ENCODE measurements at places on chromosomes 6 and 20. TPM values are rescaled to one million over a fixed set of nuclear protein-coding genes. Genes with fewer than 3 reads are reported as not detected.
A peak's percentile ranks its signal among the peaks of the same experiment; 100 is the strongest.

DNA sequence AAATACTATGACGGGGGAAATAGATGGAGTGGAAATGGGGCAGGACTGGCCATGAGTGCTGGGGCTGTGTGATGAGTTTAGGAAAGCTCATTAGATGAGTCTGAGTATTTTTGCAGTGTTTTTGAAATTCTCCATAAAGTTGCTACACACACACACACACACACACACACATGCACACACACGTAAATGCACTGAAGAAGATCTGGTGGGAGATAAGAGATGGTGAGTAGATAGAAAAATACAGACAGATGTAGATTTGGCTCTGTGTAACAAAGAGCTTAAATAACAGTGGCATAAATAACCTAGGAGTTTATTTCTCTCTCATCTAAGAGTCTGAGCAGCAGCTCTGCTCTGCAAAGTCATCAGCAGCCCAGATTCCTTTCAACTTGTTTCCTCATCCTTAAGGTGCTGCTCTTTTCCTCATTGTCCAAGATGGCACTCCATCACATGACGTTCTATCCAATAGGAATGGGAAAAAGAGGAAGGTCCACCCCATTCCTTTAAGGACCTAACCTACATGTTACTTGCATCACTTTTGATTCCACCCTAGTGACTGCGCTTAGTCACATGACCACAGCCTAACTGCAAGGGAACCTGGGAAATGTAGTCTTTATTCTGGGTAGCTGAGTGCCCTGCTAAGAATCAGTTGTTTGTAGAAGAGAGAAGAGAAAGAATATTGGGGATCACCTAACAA is 76.4 kb downstream of the EYA2 start:
- H3K4me3 ChIP-seq, result no peak overlapping the region
- peak; percentile 61 for DNase-seq
- no peak overlapping the region for H3K27ac ChIP-seq
- H3K27me3 ChIP-seq, result no peaks in the 10 kb centered on the region
- H3K36me3 ChIP-seq, result no peaks in the 10 kb centered on the region
- no peaks in the 10 kb centered on the region for H3K4me1 ChIP-seq

- no peaks in the 10 kb centered on the region for H3K27me3 ChIP-seq
- no peaks in the 10 kb centered on the region for H3K36me3 ChIP-seq
- DNase-seq, result no peak
- H3K4me1 ChIP-seq, result no peaks in the 10 kb centered on the region
- H3K27ac ChIP-seq, result no peak overlapping the region
- H3K4me3 ChIP-seq, result no peak overlapping the region
Observed at GRCh38 chr6:5215799-5216198, 45.0 kb downstream of the LYRM4 start.

DNA sequence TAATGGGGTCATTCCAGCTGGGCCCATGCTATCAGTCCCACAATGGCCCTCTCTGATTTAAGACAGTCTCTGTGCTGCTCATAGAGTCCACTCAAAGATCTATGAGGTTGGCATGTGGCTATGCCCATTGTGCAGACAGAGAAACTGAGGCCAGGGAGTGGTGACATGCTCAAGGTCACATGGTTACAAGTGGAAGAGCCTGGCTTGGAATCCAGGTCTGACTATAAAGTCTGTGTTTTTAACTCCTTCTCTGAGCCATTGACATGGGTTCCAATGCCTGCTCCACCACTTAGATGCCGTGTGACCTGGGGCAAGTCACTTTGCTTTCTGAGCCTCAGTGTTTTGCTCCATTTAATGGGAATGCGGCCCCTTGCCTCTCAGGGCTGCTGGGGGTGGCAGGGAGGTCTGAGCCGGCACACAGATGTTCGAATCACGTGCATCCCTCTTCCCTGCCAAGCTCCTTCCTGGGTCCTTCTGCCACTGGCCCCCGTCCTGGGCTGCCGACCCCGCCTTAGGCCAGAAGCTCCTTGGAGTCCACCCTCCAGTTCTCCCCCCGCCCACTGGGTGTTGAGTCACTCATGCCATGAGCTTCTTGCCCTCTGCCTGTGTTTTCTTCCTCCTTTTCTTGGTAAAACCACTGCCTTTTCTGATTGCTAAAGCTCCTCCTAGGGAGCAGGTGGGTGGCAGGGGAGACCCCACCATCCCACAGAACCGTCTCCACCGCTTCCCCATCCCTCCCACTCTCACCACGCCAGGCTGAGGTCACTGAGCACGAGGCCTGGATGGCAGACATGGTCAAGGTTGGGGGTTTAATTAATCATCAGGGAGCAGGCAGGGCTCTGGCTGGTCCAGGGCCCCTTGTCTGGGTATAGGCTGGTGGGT is 35.7 kb downstream of the CEBPB start:
- no peaks in the 10 kb centered on the region for H3K27me3 ChIP-seq
- no peak overlapping the region for H3K4me3 ChIP-seq
- peaks cover 4% of the 10 kb centered on the region for H3K4me1 ChIP-seq
- H3K36me3 ChIP-seq, result no peaks in the 10 kb centered on the region

Gene ULBP3
- 1.4 TPM for polyA plus RNA-seq

Gene SPATA25
- polyA plus RNA-seq, result 0.77 TPM

GRCh38 chr20:40339661-40340449 is 349.2 kb downstream of the MAFB start:
- H3K4me1 ChIP-seq, result peaks cover 7% of the 10 kb centered on the region
- DNase-seq, result peak; percentile 25
- no peaks in the 10 kb centered on the region for H3K27me3 ChIP-seq
- no peak overlapping the region for H3K27ac ChIP-seq

Gene HLA-DOB
- 2.7 TPM for polyA plus RNA-seq

- no peaks in the 10 kb centered on the region for H3K27me3 ChIP-seq
- no peak overlapping the region for H3K27ac ChIP-seq
- H3K36me3 ChIP-seq, result no peaks in the 10 kb centered on the region
- H3K4me3 ChIP-seq, result no peak overlapping the region
Observed at GRCh38 chr6:165635965-165636364, 27.1 kb downstream of the PDE10A start.

DNA sequence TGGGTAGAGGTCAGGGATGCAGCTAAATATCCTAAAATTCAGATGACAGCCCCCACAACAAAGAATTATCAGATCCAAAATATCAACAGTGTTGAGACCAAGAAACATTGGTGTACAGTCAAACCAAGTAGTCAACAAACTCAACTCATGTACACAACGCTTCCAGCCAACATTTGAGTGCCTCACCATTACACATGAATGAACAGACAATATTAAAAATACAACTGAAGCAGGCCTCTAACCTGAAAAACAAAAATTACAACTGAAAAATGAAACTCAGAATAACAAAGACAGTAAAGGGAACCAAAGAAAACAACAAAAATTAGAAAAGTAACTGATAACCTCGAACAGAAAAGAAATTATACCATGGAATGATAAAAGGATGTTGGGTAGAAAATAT is 46.2 kb downstream of the HACE1 start:
- no peak for DNase-seq
- H3K36me3 ChIP-seq, result peaks cover 2% of the 10 kb centered on the region
- H3K4me1 ChIP-seq, result no peaks in the 10 kb centered on the region
- H3K27ac ChIP-seq, result no peak overlapping the region
- no peak overlapping the region for H3K4me3 ChIP-seq
- no peaks in the 10 kb centered on the region for H3K27me3 ChIP-seq

DNA sequence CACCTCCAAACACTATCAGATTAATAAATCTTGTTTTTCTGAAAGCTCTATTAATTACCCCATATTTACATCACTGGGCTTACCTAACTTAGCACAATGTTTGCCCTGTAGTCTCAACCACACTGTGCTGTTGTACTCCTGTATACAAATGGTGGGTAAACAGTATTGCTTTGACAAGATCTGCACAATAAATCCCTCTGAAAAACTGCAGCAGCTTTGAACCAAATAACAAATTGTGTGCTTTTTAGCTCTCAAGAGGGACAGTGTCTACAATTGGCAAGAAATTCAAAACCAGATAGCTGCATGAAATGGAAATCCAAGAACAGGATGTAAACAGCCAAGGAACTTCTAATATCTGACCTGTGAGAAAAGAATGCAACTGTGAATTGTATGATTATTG is 10.4 kb downstream of the KIF6 start:
- H3K36me3 ChIP-seq, result no peaks in the 10 kb centered on the region
- no peaks in the 10 kb centered on the region for H3K27me3 ChIP-seq
- no peak overlapping the region for H3K27ac ChIP-seq
- DNase-seq, result no peak
- no peak overlapping the region for H3K4me3 ChIP-seq

DNA sequence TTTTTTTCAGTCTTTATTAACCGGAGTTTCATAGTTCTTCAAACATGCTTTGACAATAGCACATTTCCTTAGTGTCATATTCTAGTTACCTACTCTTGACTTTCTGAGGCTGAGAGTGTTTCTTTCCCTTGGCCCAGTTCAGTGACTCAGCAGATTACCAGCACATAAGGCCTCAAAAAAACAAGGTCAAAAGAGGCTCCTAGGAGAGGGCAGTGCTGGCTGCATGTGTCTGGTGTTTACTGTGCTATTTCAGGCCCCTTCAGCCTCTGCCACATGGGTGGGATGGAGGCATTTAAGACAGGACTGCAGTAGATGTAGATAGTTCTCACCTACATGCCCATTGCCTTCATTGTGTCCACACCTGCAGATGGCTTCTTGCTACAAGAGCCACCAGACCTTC is 198.2 kb upstream of the SSTR4 start:
- H3K4me1 ChIP-seq, result no peaks in the 10 kb centered on the region
- no peaks in the 10 kb centered on the region for H3K36me3 ChIP-seq
- H3K27ac ChIP-seq, result no peak overlapping the region
- no peak overlapping the region for H3K4me3 ChIP-seq
- DNase-seq, result no peak

DNA sequence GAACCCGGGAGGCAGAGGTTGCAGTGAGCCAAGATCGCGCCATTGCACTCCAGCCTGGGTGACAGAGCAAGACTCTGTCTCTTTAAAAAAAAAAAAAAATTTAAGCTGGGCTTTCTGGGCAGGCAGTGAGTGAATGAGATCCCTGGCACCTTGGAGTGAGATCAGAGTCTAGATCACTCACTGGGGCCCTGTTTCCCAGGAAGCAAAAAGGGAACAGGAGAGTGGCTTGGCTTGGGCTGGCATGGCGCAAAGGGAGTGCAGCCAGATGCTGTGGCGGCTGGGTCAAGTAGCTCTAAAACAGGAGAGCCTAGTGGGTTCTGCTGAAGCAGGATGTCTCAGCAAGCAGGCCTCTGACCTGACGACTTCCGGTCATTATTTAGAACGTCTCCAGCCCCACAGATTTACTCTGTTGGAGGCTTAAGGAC is 10.4 kb downstream of the PLCG1 start:
- no peaks in the 10 kb centered on the region for H3K36me3 ChIP-seq
- H3K27ac ChIP-seq, result peak overlapping the region; percentile 47
- H3K27me3 ChIP-seq, result no peaks in the 10 kb centered on the region
- no peak overlapping the region for H3K4me3 ChIP-seq

DNA sequence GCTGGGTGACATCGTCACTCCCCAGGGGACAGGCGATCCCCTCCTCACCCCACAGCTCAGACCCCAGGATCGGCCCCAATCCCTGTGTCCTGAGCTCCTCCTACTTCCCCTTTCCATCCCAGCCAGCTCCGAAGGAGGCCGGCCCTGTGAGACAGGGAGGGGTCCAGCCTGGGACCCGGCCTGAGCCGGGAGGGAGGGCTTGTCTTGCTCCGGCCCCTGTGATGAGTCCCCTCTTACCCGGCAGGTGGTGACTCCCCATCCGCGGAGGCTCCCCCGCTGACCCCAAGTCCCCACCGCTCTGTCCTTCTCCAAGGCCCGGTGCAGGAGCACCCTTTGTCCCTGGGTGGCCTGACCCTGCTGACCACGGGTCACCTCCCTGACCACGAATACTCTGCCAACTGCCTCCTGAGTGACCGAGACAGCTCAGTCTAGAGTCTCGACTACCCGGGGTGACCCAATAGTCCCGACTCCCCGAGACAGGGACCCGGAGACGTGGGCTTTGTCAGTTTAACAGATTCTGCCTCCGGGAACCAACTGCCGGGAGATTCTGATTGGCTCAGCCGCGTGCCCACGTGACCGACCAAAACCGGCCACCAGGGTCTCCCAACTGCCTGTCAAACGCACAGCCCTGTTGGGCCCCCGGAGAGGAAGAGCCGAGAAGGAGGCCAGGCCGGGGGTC is 187.4 kb upstream of the PROKR2 start:
- H3K4me3 ChIP-seq, result peak overlapping the region; percentile 69
- no peaks in the 10 kb centered on the region for H3K36me3 ChIP-seq
- peak; percentile 78 for DNase-seq
- no peaks in the 10 kb centered on the region for H3K27me3 ChIP-seq
- no peaks in the 10 kb centered on the region for H3K4me1 ChIP-seq
- peak overlapping the region; percentile 40 for H3K27ac ChIP-seq

GRCh38 chr6:90478278-90478677 is 108.6 kb downstream of the MAP3K7 start:
- H3K4me3 ChIP-seq, result no peak overlapping the region
- no peak for DNase-seq
- no peaks in the 10 kb centered on the region for H3K4me1 ChIP-seq
- no peaks in the 10 kb centered on the region for H3K27me3 ChIP-seq

Gene BTN2A1
- polyA plus RNA-seq, result 12.4 TPM
